Right lobe of liver (tissue), 6 donors: ENCODE measurements at places on chromosomes 12 and 14.

- no peak for DNase-seq
Observed at GRCh38 chr14:91879196-91879595, 11.9 kb upstream of the TC2N start.

DNA sequence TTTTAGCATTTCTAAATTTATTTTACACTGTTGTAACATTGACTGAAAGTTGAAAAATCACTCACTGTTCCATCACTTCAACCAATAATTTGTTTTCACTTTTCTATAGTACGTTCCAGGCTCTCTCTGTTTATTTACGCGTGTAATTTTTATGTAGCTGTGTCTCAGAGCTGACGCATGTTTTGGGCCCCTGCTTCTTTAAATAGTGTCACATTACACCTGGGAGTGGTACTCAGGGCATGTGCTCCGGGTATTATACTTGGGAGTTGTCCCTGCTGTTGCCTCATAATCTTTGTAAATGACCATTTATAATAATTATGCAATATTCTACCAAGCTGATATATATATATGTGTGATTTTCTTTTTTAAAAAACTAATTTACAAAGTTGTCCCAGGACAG is 132.8 kb upstream of the CPM start:
- DNase-seq = no peak

DNA sequence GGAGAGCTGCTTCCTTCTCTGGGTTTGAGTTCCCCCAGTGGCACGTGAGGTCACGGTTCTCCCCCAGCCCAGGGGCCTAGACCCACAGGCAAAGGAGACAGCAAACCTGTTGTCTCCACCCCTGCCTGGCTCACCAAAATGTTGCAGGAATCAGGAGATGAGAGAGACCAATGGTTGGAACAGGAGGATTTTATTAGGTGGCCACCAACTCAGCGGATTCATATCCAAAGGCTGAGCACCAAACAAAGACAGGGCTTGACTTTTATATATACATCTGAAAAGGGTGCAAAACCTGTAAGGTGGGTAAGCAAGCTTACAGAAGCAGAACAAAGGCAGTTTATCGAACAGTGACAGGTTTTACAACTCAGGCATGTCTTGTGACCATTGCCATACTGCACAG is 9.2 kb upstream of the ADAM21 start:
- no peak for DNase-seq

DNA sequence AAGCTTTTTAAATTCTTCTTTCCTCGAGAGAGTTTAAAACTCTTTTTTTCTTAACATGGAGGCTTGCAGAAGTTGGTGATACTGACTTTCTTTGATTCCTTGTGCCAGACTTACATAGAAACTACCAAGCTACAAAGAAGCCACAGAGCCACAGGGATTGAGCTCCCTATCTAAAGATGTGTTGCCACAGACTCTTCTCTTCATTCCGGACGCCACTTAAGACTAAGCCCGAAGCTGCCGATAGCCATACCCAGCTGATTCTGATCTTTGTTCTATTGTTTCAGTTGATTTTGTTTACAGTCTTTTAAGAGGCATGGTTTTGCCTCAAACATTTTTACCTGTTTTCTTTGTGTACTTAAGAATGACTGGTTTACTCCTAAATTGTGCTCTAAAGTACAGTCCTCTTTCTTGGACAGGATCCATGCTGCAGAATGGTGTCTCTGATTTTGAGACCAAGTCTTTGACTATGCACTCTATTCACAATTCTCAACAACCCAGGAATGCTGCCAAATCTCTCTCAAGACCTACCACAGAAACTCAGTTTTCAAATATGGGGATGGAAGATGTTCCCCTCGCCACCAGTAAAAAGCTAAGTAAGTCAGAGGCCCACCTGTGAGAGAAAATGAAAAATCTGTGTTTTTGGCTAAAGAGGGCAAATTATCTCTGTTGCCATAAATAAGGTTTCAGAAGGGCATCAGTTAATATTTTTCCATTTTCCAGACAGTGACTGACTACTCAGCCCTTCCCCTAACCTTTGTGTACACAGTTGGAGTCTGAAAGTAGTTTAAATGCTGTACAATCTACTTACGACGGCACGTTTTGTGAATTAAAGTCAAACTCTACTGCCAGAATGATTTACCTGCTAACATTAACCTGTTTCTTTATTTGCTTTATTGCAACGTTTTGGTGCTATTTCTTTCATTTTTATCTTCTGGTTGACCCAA is 42.1 kb upstream of the KCNH3 start:
- no peak for DNase-seq

DNA sequence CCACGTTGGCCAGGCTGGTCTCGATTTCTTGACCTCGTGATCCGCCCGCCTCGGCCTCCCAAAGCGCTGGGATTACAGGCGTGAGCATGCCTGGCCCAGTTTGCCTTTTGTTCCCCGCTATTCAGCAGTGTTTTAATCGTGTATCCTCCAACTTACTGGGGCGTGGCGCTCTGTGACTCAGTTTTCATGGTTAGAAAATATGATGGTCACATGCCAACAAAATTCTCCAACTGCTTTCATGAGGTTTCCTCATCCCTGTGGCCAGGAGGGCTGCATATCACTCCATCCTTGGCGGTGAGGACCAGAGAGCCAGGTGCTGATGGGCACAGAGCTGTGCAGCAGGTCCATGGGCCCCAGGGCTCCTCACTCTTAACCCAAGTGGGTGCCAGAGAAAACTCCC is 33.0 kb upstream of the PRMT8 start:
- DNase-seq = no peak

GRCh38 chr14:103408491-103409155 is 23.4 kb downstream of the MARK3 start:
- DNase-seq = no peak

GRCh38 chr14:99475660-99476059 is 5.0 kb downstream of the SETD3 start:
- DNase-seq = no peak

DNA sequence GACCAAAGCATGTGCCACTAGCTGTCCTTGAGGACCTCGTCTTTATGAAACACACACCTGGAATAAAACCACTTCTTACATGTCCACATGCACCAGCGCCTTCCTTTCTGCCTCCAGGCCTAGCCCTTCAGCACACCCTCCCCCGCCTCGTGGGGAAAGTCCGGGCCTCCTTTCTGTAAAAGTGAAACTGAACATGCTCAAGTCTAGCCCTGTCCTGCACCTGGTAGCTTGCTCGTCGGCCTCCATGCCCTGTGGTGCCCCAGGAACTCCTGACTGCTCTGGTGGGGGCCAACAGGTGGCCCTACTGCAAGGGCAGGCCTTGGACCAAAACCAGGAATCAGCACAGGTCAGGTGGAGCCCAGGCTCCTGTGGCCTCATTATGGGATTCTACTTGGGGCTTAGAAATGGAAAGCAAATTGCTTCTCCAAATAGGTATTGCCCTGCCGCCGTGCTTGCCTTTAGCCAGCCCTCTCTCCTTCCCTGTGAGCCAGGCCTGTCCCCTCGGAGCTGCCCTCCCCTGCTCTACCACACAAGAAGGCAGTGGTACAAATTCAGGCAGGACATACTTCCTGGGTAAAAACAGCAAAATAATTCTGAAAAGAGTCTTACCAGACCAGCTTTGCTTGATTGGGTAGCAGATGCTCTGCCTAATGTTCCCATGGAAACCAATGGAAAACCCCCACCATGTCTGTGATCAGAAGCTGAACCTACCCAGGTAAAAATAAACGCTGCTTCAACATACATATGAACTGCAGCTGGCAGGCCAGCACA is 43.5 kb downstream of the ERH start:
- no peak for DNase-seq

GRCh38 chr12:132393991-132394949 is 64.9 kb upstream of the GALNT9 start:
- no peak for DNase-seq

DNA sequence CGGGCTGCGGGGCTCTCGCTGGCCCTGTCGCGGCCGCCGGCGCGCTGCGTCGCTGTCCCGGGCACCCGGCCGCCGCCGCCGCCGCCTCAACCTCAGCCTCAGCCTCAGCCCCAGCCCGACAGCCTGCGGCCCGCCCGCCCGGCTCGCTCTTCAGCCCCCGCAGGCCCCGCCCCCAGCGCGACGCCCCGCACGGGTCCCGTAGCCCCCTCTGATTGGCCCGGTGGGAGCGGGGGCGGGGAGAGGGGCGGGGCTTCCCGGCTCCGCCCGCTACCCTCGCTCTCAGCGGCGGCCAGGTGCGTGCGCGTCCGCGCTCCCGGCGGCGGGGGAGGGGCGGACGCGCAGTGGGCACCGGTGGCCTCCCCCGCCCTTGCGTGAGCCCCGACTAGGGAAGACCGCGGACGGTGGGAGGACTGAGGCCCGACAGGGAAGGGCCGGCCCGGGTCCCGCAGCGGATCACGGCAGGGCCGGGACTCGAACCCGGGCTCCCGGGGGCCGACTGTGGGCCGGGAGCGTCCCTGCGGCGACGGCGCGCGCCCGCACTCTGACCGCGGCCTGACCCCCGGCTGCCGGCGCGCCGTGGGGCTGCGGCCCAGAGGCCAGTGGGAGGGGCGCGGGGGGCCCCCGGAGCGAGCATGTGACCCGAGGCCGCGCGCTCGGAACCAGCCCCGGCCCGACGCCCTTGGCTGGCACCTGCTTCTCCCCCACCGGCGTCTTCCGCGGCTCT is at the start of gene PPP1R13B:
TSS of gene PPP1R13B (minus strand) at position 125 of the 724 bp plus-strand sequence. CDS start 268 bp downstream, outside the sequence.
- DNase-seq = peak; percentile 95
